ENCODE measurements at places on chromosomes 13 and 19. TPM values are rescaled to one million over a fixed set of nuclear protein-coding genes. Genes with fewer than 3 reads are reported as not detected.
A peak's percentile ranks its signal among the peaks of the same experiment; 100 is the strongest.

GRCh38 chr19:33024398-33024797 lies 40.3 kb downstream of the RHPN2 start:
- no peak for DNase-seq

- DNase-seq = no peak
Measured at GRCh38 chr13:112931028-112931934, 37.7 kb upstream of the MCF2L start.

The ZNF615 gene
- 14.9 TPM for polyA plus RNA-seq

DNA sequence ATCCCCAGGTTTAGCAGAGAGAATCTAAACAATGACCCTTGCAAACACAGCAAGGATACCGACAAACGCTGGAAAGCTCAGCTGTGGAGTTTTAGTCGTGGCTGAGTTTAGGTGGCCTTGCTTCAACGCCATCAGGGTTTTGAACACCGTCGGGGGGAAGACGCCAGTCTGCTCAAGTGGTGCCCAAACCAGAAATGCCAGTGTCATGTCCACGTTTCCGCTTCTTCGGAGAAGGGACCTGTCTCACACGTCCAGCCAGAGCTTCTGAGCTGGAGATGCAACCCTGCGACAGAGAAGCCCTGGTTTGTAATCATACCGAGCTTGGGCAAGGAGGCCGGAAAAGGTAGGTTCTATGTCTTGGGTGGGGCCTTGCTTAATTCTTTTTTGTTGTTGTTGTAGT lies 42.6 kb upstream of the ATP11A start:
- no peak for DNase-seq

GRCh38 chr19:48819366-48819816 lies 8.6 kb upstream of the BCAT2 start:
- DNase-seq = no peak

The SRRM5 gene
- not detected for polyA plus RNA-seq

DNA sequence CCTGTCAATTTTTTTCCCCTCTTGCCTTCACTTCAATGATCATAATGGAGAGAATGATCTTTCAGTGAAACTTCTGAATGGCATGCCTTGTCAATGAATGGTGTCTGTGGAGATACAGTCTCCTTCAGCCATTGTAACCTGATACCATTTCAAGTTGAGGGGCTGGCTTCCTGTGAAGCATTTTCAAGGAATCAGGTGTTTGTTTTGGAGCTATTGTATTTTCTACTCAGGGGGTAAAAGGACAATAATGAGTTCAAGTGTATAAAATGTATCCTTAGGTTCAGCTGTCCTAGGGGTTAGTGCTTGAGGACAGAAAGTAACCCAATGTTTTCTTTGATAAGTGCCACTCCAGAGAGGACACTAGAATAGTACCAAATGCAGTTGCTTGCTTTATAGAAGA lies 23.8 kb upstream of the CBY2 start:
- no peak for DNase-seq

GRCh38 chr19:58229255-58229639 lies 533 bp downstream of the ZNF544 start:
- DNase-seq = no peak

DNA sequence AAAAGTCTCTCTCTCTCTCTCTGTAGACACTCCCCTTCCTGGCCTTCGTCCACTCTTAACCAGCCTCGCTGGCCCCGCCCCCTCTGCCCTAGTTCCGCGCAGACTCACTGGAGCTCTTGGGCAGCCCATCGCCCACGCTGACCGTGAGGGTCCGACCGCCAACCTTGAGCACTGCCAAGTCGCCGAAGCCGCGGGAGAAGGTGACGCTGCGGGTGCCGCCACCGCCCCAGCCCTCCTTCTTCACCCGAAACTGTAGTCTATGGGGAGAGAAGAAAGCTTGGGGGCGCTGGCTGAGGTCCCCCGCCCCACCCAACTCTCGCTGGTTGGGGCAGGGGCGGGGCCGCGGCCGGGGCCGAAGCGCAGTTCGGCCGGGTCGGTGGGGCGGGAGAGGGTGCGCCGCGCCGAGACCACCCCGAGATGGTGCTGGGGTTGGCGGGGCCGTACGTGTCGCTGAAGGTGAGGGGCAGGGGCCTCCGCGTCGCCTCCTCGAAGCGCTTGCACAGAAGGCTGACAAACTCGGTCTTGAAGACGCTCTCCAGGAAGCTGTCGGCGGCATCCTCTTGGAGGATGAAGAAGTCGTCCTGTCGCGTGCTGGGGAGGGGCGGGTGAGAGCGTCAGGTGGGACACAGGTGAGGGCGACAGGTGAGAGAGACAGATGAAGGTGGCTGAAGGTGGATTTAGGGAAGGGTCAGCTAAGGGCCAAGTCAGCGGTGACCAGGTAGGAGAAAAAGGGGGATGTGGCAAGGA lies 12.6 kb upstream of the ZNF414 start:
- DNase-seq = no peak

DNA sequence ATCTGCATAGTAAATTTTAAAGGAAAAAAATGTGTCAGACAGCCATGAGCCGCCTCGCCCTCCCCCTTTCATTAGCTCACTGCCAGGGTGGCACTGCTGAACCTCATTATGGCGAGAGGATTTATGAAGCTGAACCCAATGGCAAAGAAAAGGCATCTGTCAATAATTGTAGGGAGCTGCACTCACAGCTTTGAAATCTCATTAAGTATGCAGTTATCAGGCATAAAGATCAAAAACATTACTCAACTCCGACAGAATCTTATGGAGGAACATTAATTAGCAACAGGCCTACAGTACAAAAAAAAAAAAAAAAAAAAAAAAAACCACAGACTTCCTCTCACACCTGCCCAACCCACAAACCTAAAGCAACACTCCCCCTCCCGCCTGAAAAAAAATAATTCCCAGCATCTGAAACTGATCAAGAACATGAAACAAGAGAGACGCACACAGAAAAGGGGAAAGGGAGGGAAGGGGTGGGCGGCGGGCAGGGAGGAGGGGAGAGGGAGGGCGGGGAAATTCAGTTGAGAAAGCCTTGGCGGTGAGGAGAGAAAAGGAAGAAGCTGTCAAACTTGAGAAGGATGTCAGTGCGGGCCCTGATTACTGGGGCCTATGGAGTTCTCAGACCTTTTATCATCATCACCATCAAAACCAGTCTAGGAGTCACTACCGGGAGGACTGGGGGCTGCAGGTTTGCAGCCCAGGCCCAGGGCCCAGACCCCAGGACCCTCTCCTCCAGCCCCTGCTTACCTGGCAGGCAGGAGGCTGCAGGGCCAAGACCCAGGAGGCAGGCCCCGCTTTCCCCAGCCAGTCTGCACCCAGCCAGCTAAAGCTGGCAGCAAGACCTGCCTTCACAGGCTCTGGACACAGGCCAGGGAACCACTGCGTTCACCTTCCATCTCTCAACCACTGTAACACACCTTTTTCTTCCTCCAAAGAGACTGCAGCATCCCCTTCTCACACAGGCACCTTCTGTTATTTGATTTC lies 8.9 kb downstream of the TSHZ3 start:
- DNase-seq = no peak

GRCh38 chr13:21458451-21458812 lies 671 bp downstream of the ZDHHC20 start:
- peak; percentile 40 for DNase-seq

DNA sequence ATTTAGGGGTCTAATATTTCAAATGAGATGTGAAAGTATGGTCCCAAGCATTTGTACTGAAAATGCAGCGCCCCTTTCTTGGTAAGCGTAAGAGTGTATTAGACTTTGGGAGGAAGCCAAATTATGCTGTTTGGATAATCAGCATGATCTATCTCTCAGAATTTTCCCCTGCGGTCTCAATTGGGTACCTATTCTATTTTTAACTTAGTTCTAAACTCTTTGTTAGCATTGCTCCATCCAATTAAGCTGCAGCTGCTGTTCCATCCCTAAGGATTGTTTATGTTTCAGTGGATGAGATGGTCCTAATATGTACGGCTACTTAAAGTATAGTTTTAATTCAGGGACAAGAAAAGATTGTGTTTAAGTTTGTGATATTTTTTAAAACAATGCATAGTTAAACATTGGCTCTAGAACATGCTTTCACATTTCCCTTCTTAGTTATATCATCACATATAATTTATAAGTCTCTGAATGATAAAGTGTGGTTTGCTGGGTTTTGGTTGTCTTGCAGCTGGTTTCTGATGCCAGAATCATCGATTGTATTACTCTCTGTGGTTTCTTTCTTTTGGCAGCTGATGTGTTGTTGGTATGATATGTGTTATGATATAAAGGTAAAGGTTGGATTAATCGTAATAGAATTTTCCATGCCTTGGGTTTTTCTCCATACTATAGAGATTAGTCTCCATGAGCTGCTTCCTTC lies 15.0 kb downstream of the POLR1D start:
- DNase-seq = no peak

The LILRA1 gene
- polyA plus RNA-seq = 0.49 TPM

DNA sequence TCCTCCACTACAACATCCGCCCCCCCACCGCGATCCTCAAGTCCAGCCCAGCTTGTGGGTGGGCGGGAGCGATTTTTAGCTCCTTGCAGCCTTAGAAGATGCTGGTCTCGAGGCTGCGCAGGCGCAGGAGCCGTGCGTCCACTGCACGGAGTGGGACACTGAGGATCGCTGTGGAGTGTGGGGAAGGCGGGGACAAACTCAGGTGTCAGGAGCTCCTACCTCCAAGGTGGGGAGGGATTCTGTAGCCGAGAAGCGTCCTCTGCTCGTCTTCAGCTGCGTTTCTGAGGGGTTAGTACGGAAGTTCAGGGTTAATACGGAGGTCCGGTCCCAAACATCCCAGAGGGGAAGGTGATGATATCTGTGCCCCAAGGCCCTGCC lies at the start of gene RTBDN:
TSS of gene RTBDN (minus strand) at position 14 of the 378 bp plus-strand sequence. CDS start 4,600 bp downstream, outside the sequence.
- DNase-seq = no peak

DNA sequence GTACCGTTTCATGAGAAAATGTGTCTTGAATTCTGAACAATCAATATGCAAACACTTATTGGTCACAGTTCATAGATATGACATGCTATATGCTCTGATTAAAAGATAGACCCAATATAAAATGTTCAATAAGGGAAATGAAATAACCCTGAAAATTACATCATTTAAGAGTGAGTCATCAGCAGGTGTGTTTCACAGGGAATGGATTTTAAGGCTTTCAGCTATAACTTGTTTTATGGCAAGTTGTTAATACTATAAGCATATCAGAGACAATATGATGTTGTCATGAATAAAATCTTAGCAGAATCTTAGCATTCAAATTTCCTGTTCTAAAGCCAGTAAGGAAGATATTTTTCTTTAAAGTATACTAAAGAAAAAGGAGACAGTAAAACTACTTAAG lies 483.4 kb upstream of the PCDH9 start:
- no peak for DNase-seq

GRCh38 chr13:113544071-113544891 lies 40.3 kb upstream of the TFDP1 start:
- DNase-seq = no peak

DNA sequence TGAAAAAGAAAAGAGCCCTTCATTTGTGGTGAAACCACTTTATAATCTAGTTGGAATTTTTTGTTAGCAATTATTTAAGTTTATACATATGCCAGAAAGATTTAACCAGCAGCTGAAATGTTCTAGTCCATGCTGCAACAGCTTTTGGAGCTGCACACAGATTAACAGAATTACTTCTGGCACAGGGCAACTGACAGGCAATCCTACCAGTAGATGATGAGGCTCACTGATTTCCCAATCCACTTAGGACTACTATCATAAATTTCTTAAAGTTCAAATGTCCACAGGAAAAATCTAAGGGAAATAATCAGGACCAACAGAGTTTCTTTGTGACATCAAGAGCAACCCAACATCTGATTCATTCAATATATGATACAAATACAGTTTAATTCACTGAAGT lies 78.8 kb downstream of the CRYL1 start:
- DNase-seq = no peak

The C19orf85 gene
- polyA plus RNA-seq = not detected
